ENCODE measurements at places on chromosomes 4 and X.

DNA sequence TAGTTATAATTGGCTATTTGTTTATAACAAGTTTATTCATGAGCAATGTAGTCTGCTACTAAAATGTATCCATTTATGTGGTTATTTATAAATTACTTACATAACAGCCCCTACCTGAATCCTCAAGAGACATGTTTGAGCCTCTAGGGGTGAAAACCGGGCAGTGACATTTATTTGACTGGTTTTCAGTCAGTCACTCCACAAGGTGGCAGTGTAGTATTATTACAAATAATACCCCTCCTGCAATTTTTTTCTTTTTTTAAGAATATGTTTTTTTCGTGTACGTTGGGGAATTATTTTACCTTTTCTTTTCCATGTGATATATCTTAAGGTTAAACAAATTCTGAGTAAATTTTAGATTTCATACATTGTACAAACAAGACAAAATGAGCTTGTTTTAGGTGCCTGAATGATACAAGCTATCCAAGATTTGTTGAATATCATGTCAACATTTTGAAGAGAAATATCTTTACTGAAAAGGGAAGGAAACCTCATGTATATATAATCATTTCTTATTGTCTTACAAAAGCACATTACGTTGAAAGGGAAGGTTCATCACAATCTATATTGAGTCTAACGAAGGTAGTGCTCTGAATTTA, 598.7 kb upstream of the TECRL start:
- no peak overlapping the region for H3K27ac ChIP-seq
- no peak for DNase-seq
- H3K4me3 ChIP-seq: no peak overlapping the region
- H3K4me1 ChIP-seq: no peaks in the 10 kb centered on the region
- no peaks in the 10 kb centered on the region for H3K36me3 ChIP-seq

DNA sequence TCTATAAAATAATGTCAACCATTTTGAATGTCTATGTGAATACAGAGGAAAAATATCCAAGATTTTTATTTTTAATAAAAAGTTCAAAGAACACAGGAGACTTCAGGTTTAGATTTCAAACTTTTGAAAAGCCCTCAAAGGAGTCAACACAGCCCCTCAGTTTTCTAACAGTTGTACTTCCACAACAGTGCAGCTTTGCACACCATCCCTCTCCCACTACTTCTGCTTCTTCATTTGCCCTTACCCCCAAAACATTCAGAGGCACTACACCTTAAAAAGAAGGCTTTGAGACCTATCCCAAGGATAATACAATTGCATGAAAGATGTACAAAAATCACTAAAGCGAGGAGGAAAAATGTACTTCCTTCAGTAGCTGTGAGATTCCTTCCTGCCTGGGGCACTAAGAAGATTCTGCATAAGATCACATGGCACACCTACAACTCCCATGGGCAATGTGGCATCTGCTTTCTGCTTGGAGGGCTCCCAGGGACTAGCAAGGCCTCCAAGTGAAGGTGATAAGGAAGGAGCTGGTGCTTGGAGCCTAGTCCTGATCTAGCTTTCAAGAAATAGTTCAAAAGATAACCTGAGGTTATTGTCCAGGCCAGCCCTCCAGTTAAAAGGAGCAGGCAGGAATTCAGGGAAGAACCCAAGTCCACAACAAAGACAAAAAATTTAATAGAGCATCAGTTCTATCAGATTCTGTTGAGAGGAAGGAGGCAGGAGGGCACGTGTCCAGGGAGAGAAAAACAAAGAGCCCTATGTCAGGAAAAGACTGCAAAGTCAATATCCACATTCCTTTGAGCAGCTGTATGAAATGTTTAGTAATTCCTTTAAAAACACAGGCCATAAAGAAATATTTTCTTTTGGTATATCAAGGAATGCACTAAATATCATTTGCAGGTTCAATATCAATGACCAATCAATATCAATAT, 19.1 kb downstream of the ARAP2 start:
- peaks cover 14% of the 10 kb centered on the region for H3K36me3 ChIP-seq
- H3K27me3 ChIP-seq: no peaks in the 10 kb centered on the region
- H3K27ac ChIP-seq: peak overlapping the region; percentile 72
- peak overlapping the region; percentile 11 for H3K4me3 ChIP-seq
- H3K4me1 ChIP-seq: peaks cover 61% of the 10 kb centered on the region

- H3K4me3 ChIP-seq: no peak overlapping the region
- peaks cover 13% of the 10 kb centered on the region for H3K4me1 ChIP-seq
- H3K36me3 ChIP-seq: peaks cover 2% of the 10 kb centered on the region
These were observed 1.1 kb downstream of the TIMP1 start for GRCh38 chrX:47583240-47583861.

DNA sequence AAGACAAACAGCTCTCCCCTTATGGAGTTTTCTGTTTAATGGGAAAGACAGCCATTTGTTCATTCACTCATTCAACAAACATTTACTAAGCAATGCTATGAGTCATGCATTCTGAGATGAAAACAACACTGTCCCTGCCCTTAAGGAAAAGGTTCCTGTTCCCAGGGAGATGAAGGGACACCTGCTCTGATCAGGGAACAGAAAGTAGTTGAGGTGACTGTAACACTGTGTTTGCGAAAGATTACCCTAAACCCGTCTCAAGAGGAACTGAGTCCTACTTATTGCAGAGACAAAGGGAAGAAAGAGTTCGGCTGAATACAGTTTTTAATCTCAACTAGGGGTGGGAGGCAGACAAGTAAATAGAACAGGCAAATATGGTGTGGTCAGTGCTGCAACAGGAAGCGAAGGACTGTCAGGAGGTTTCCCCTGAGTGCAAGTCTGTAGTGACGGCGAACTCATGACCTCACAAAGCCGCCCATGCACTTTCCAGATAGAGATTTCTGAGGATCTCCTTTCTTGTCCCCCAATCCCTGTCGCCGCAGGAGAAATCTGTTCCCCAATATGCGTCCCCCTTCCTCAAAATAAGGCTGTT, 712 bp downstream of the STX18 start:
- peak; percentile 17 for DNase-seq
- H3K27ac ChIP-seq: peak overlapping the region; percentile 88
- H3K36me3 ChIP-seq: peaks cover 20% of the 10 kb centered on the region
- no peaks in the 10 kb centered on the region for H3K27me3 ChIP-seq
- H3K4me1 ChIP-seq: peaks cover 42% of the 10 kb centered on the region

- DNase-seq: no peak
- no peak overlapping the region for H3K4me3 ChIP-seq
- H3K36me3 ChIP-seq: no peaks in the 10 kb centered on the region
These were observed 34.9 kb downstream of the FTHL17 start for GRCh38 chrX:31036895-31037294.

GRCh38 chr4:182918791-182919302, 1.7 kb upstream of the DCTD start:
- H3K27ac ChIP-seq: peak overlapping the region; percentile 94
- peaks cover 12% of the 10 kb centered on the region for H3K27me3 ChIP-seq
- DNase-seq: no peak
- H3K36me3 ChIP-seq: peaks cover 18% of the 10 kb centered on the region

- no peaks in the 10 kb centered on the region for H3K36me3 ChIP-seq
- no peaks in the 10 kb centered on the region for H3K4me1 ChIP-seq
- no peak overlapping the region for H3K27ac ChIP-seq
These were observed 112.3 kb upstream of the IL15 start for GRCh38 chr4:141524116-141524515.

DNA sequence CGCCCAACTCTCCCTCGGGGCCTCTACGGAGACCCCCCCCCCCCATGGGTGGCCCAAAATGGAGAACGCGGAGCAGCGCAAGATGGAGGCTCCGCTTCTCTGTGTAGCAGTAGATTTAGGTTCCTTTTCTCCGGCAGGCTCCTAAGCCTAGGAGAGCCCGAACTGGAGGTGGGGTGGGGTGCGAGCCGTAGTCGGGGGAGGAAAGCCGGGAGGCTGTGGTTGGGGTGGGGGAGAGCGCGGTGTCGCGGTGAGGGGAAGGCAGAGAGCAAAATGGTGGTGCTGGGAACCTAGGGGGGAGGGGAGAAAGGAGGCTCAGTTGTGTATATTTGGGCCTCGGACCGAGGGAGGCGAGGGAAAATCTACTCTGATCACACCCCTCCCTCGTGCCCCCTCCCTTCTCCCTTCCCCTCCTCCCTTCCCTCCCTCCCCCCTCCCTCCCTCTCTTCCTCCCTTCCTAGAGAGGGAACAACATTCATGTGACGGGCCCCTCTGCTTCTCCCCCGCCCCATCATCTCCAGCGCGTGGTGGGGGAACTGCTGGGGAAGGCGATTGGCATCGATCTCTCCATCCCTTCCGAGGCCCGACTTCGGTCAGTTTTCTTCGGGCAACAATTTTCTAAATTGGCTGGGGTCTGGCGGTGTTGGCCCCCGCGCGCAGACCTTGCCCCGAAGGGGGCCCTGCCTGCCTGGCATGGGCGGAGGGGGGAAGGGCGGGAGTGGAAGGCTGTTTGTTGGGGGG, at the start of gene STAG2:
STAG2 (plus strand) TSS at position 439 of the 738 bp plus-strand sequence. CDS start 60,922 bp downstream, outside the sequence.
- H3K27ac ChIP-seq: peak within 1 kb of the TSS; percentile 99
- peak; percentile 43 for DNase-seq
- H3K36me3 ChIP-seq: peaks cover 26% of the 10 kb centered on the region
- peak within 1 kb of the TSS; percentile 93 for H3K4me3 ChIP-seq

DNA sequence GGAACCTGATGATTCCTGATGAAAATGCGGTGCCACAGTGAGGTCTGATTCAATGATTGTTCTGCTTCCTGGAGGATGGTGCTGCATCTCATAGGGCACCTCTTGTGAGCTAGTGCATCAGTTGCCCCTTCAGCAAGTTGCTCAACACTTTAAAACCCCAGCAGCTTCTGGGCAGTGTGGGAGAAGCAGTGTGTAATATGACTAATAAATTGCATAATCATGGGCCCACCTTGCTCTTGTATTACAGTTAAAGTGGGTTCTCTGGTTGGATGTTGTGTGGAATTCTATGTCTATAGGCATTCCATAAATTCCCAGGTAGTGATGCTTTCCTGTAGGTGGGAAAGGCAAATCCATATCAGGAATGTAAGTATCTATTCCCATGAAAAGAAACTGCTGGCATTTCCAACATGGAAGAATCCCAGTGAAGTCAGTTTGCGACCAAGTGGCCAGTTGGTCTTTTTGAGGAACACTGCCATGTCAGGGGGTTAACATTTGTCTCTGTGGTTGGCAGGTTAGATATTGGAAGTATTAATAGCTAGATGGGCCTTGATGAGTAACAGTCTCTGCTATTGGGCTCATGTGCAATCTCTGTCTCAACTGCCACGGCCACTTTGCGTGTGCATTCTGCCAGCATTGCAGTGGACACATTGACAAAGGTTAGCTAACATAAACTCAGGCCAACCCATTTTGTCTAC, 121.1 kb upstream of the OTUD4 start:
- H3K27ac ChIP-seq: no peak overlapping the region
- no peaks in the 10 kb centered on the region for H3K36me3 ChIP-seq
- H3K27me3 ChIP-seq: peaks cover 5% of the 10 kb centered on the region
- no peak for DNase-seq

GRCh38 chrX:34656842-34657725, at the start of gene TMEM47:
Gene TMEM47 (minus strand): TSS chrX:34657285. CDS start chrX:34657029, 256 bp downstream.
- no peak within 1 kb of the TSS for H3K4me3 ChIP-seq
- no peak within 1 kb of the TSS for H3K27ac ChIP-seq
- peaks cover 4% of the 10 kb centered on the region for H3K4me1 ChIP-seq
- no peaks in the 10 kb centered on the region for H3K36me3 ChIP-seq
- no peak for DNase-seq

GRCh38 chr4:153919667-153920066, 130.8 kb upstream of the SFRP2 start:
- no peak for DNase-seq
- H3K4me3 ChIP-seq: no peak overlapping the region
- peaks cover 1% of the 10 kb centered on the region for H3K27me3 ChIP-seq

GRCh38 chrX:149513825-149514428, 8.8 kb upstream of the IDS start:
- no peaks in the 10 kb centered on the region for H3K36me3 ChIP-seq
- H3K27me3 ChIP-seq: no peaks in the 10 kb centered on the region
- peaks cover 3% of the 10 kb centered on the region for H3K4me1 ChIP-seq
- no peak overlapping the region for H3K27ac ChIP-seq
- no peak overlapping the region for H3K4me3 ChIP-seq

GRCh38 chrX:100447655-100448397, 37.8 kb upstream of the PCDH19 start:
- no peak overlapping the region for H3K27ac ChIP-seq
- H3K4me3 ChIP-seq: no peak overlapping the region
- H3K36me3 ChIP-seq: no peaks in the 10 kb centered on the region
- H3K4me1 ChIP-seq: no peaks in the 10 kb centered on the region

DNA sequence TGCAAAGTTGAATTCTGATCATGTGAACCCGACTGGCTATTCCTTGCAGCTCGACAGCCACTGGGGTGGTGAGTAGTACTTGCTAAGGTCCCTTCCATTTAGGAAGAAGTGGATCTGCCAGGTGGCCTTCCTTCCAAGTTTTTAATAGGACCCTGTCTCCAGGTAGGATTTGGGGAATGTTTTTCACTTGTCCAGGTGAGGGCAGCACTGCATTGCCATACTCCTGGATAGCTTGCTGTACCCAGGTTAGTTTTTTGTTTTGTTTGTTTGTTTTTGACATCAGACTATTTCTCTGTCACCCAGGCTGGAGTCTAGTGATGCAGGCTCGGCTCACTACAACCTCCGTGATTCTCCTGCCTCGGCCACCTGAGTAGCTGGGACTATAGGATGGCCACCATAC, 29.8 kb downstream of the SAGE1 start:
- H3K36me3 ChIP-seq: no peaks in the 10 kb centered on the region
- no peaks in the 10 kb centered on the region for H3K27me3 ChIP-seq
- no peak overlapping the region for H3K4me3 ChIP-seq
- H3K27ac ChIP-seq: no peak overlapping the region
- H3K4me1 ChIP-seq: no peaks in the 10 kb centered on the region

DNA sequence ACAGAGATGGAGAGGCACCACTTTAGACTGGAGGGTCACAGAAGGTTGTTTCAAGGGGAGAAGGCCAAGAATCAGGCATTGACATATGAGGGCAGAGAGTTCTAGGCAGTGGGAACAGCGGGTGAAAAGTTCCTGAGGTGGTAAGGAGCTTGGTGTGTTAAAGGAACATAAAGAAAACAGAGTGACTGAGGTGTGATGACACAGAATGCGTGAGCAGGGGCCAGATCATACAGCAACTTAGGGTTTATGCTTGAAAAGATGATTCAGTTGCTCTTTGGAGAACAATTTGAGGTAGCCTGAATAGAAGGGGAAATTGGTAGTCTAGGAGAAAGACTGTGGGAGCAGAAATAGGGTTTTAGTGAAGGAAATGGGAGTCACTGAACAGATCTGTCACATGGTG, 179.2 kb downstream of the AMELX start:
- no peaks in the 10 kb centered on the region for H3K36me3 ChIP-seq
- no peak overlapping the region for H3K27ac ChIP-seq
- DNase-seq: no peak

- no peak for DNase-seq
- no peak overlapping the region for H3K27ac ChIP-seq
- H3K4me1 ChIP-seq: peaks cover 13% of the 10 kb centered on the region
- peaks cover 33% of the 10 kb centered on the region for H3K27me3 ChIP-seq
- no peaks in the 10 kb centered on the region for H3K36me3 ChIP-seq
- H3K4me3 ChIP-seq: peak overlapping the region; percentile 66
These were observed 454 bp downstream of the BTC start for GRCh38 chr4:74793757-74794381.
